H54 (cell line): ENCODE measurements at places on chromosomes 3 and 15.

DNA sequence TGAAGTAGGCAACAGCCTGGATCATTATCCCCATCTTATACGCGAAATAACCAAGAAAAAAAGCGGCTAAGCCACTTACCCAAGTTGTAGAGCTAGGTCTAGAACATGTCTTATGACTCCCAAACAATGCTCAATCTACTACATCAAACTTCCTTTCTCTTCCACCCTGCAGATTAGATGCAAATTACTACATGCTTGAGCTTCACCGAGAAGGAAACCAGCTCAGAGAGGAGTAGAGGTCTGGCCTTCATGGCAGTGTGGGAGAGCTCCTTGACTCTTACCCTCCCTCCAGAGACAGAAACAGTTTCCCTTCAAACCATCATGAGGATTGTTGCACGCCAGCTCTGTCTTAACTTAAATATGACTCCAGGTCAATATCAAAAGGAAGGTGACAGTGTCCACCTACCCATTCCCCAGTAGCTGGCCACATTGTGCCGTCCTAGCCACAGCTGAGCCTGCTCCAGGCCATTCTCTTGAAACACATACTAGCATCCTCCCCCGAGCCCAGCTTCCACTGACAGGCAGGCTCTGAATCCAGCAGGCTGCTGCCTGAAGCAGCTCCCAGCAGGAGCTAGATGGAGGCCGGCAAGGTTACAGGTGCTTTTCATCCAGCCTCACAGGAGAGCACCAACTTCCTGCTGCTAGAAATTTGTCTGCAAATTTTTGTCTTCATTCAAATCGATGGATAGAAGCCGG lies 56.8 kb downstream of the CPN2 start:
- no peak for DNase-seq

GRCh38 chr3:122927726-122928125 lies 99.8 kb downstream of the SEMA5B start:
- no peak for DNase-seq

- peak; percentile 71 for DNase-seq
Observed at GRCh38 chr15:76197703-76198455, 113.4 kb downstream of the ETFA start.

- no peak for DNase-seq
Observed at GRCh38 chr3:172515130-172515918, 7.9 kb downstream of the TNFSF10 start.
